ENCODE measurements at places on chromosomes 12 and 14. TPM values are rescaled to one million over a fixed set of nuclear protein-coding genes. Genes with fewer than 3 reads are reported as not detected.

KDM5A gene
- total RNA-seq = 52.2 TPM

BHLHE41 gene
- total RNA-seq = 0.41 TPM

- DNase-seq = no peak
Observed at GRCh38 chr12:62166525-62166924, 93.7 kb upstream of the USP15 start.

WNT1 gene
- total RNA-seq = not detected

TUBA1B gene
- 1,528 TPM for total RNA-seq

GRCh38 chr14:55126034-55126433, 3.0 kb upstream of the LGALS3 start:
- DNase-seq = no peak

ZNF839 gene
- 12.6 TPM for total RNA-seq

MYO1H gene
- total RNA-seq = under 0.01 TPM

DNA sequence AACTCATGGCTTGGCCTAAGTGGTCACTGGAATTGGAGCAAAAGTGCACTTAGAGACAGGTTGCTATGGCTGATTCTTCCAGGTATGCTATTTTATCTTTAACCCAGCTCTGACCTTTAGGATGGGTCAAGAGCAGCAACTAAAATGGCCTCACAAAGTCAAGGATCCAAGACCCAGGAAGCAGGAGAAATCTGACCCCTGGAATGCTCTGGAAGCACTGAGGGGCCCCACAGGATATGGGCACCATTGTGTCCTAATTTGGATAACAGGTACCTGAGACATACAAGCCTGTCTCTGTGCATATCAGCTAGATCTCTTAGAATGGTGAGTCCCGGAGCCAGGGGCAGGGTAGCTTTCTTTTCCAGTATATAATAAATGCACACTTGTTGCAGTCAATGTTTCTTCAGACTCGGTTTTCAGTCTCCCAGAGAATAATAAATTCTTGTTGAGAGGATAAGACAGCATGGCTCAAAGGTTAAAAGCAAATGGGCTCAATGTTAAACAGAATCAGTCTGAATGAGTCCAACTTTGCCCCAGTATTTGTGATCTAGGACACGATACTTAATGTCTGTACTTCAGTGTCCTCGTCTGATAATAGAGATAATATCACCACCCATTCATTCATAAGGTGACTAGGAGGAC, 29.3 kb upstream of the TMCC3 start:
- DNase-seq = no peak

GRCh38 chr12:88113871-88114270, 28.0 kb downstream of the CEP290 start:
- no peak for DNase-seq

BDKRB1 gene
- total RNA-seq = 0.41 TPM

LMO3 gene
- total RNA-seq = 1,227 TPM
